ENCODE measurements at places on chromosomes 11 and 22.
A peak's percentile ranks its signal among the peaks of the same experiment; 100 is the strongest.

DNA sequence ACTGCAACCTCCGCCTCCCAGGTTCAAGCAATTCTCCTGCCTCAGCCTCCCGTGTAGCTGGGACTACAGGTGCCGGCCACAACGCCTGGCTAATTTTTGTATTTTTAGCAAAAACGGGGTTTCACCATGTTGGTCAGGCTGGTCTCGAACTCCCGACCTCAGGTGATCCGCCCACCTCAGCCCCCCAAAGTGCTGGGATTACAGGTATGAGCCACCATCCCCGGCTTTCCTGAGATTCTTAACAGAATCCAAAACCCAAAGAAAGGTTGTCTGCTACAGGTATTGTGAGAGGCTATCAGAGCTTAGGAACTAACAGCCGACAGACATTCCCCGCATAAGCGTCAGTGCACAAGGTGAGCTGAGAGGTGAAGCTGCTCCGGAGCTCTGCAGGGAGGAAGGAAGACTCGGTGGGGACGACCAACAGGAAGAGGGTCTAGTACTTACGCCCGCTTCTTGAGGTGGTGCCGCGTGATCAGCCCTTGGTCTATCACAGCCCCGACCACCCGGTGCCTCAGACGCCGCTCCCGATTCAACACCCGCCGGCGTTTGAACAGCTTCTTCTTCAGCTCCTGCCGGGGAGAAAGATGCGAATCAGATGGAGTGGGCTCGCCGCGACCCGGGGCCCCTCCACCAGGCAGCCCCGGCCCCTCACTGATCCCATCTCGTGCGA lies 470 bp downstream of the C11orf98 start:
- DNase-seq, result no peak

GRCh38 chr11:90764691-90765090 lies 541.8 kb upstream of the CHORDC1 start:
- no peak for DNase-seq

GRCh38 chr22:31271485-31271884 lies 20.8 kb downstream of the PIK3IP1 start:
- DNase-seq, result no peak

DNA sequence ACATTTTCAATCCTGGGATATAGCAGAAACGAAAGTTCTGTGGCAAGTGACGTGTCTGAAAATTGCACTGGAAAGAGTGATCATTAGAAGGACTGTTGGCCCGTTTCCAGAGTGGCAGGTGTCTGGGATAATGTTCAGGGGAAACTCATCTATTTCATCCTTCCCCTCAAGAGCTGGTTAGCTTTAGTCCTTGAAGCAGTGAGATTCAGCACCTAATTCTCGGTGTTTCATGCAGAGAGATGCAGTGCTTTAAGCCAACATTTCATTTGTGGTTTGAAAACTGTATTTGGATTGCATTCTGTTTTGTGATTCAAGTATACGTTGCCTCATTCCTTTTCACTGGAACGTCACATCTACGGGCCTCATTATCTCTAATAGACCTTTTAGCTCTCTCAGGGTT lies 205.0 kb upstream of the RAG2 start:
- no peak for DNase-seq

GRCh38 chr11:78784321-78785061 lies 209.8 kb upstream of the NARS2 start:
- DNase-seq, result no peak

GRCh38 chr11:44592125-44592940 lies 26.9 kb downstream of the CD82 start:
- DNase-seq, result peak; percentile 23

GRCh38 chr11:124875943-124876817 lies 10.9 kb downstream of the ROBO3 start:
- peak; percentile 84 for DNase-seq

DNA sequence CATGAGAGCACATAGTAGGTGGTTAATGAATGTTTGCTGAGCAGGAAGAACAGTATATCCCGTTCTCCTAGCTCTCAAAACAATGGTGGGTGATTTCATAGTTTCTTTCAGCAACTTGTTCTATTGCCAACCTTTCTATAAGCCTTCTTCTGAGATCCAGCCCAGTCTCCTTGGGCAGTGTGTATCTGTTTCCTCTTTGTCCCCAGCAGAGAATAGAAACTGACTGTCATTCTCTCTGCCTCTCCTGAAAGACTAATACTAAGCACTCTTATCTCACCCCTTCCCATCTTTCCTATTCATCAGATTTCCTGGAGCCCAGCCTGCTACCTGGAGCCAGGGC lies 272.9 kb downstream of the ST3GAL4 start:
- DNase-seq, result no peak

DNA sequence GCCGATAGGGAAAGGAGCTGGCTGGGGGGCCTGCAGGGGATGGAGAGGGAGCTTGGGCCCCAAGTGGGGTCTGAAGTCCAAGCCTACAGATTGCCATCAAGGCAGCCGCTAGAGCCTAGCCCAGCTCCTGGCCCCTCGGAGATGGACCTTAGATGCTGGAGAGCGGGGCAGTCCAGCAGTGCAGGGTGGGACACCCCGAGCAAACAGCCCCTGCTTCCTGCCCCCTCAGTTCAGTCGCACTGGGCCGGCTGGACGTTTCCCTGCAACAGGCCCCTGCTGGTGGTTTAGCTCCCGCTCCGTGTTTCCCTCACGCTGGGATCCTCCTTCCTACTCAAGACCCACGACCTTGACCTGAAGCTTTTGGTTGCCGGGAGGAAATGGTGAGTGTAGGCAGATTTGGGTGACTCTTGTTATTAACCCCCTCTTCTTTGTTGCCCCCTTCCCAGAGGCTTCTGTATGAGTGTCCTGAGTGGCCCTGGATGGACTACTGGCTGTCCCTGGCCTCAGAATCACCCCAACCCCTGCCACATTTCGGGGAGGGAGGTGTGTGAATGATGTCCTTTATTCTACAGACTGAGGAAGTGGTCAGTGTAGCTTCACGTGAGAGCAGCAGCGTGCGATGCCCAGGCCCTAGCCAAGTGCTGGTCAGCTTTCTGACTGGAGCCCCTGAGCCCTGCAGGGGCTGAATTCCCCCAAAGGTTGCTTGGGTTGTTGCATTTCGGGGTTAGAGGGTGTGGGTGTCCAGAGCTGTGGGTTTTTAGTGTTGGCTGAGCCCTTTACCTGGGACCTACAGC lies 2.7 kb downstream of the ST3GAL4 start:
- DNase-seq, result no peak

- DNase-seq, result no peak
Observed at GRCh38 chr22:44409211-44409973, 88.6 kb downstream of the RTL6 start.

DNA sequence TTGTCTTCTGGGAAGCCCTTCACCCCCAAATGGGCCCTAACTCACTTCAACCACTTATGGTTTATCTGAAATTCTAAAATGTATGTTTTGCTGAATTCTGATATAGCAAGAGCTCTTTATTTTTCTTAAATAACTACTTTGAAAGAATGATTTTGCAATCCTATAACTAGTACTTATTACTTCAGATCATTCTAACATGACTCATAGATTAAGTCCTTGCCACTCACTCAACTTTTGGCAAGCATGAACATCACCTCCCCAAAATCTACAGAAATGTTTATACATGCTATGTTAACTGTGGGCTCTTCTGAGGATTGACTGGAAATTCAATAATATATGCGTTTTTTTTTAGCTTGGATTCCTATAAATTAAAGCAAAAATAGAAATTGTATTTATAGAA lies 367.4 kb upstream of the FAT3 start:
- DNase-seq, result no peak

DNA sequence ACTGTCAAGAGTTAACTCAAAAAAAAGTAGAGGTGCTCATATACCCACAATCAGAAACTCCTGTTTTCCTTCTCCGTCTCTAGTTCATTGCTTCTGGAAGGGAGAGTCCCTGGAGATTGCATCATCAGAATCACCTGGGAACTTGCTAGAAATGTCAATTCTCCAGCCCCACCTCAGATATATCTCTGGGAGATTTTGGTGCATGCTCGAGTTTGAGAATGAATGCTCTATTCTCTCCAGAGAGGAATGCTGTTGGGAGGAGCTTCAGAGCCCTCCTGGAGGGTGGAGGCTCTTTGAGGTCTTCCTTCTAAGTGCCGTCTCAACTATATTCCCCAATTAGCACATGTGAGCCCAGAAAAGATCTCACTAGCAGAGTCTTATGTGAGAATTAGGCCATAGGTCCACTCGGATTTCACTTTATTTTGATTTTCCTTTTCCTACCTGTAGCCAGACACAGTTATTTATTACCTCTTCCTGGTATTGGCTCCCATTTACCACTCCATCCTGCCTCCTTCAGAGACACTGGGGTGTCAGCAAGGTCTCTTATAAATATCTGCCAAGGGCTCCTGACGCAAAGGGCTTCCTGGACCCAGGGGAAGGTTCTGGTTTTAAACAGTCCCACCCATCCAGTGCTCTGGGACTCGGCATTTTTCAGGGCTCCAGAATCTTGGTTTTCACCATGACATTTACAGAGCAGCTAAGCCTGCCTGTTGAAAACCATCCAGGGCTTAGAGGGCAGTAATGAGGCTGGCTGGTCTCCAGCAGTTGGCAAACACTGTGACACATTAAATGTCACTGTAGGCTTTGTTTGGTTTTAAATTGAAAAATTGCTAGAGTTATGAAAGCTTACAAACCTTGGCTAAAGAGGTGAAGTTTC lies 136.2 kb downstream of the CD44 start:
- peak; percentile 26 for DNase-seq

GRCh38 chr11:69262918-69263735 lies 30.8 kb upstream of the MYEOV start:
- DNase-seq, result no peak

DNA sequence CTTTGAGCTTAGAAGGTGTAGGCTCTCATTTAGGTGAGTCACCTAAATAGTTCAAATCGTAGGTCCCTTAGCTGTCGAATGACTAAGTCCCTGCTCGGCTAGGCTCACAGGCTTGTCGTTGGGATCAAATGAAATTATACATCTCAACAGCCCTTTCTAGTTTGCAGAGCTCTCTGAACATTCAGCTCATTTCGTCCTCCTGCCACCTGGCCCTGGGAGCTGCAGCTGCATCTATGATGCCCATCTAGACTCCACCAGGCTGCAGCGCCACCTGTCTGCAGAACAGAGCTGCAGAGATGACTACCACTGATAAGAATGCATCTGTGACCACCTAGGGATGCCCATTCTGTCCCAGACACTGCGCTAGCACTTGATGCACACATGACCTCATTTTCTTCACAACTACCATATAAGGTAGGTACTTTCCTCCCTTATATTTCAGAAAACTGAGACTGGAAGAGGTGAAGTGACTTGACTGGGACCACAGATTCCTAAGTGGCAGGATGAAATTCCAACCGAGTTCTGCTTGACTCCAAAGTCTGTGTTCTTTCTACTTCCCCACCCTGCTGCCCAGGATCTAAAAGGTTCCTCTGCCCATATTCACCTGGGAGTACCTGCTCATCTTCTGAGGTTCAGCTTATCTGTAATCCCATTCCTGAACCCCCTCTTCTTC lies 141.1 kb upstream of the NARS2 start:
- peak; percentile 34 for DNase-seq
